CD4-positive, alpha-beta T cell treated with Interleukin-21 for 1 hour (primary cell): ENCODE measurements at places on chromosomes 2 and 18.

- no peak for DNase-seq
Observed at GRCh38 chr2:46246790-46247189, 50.4 kb upstream of the EPAS1 start.

DNA sequence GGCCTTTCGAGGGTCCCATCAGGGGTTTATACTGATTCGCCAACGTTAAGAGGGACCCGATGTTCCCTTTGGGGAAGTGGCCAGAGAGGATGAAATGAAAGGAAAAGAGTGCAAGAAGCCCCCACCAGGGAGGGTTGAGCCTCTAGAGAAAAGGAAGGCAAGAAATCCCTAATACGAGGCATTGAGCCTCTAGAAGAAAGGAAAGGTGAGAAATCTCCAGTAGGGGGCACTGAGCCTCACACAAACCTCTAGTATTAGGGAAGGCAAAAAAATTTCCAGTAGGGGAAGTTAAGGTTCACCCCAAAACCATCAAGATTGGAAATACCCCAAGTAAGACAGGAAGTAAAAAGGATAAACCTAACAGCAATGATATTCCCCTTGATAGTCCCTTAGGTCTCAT, 9.8 kb upstream of the SAP130 start:
- no peak for DNase-seq

DNA sequence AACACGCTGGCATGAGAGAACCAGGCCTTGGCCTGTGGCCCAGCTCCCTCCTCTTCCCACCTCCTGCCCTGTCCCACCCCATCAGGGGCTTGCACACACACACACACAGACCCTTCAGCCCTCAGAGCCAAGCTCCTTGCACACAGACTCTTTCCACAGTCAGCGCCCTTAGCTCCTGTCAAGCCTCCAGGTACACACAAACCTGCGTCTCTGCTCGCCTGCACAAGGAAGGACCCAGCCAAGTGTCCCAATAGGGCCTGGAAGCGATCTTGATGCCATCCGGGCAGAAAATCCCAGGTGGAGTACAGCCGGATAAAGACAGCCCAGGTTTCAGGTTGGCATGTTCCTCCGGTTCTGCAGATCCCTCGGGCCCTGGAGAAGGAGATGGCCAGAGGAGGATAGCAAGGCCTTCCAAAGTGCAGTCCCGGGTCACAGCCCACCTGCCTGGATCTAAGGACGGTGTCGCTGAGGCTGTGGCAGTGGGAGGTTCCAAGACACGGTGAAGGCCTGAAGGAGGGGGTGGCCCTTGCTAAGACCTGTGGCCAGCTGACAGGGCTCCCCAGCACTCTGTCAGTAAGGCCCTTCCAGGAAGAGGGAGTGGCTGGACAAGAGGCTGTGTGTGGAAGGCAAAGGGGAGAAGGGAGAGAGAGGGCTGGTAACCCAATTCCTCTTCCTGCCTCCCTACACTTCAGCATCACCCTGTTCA, 18.5 kb upstream of the STEAP3 start:
- no peak for DNase-seq

- DNase-seq: no peak
Observed at GRCh38 chr2:41913311-41913710, 134.5 kb upstream of the PKDCC start.

GRCh38 chr2:113126845-113127645, at the start of gene IL1RN:
TSS of gene IL1RN (plus strand) at chr2:113127598. CDS start at chr2:113127625, 27 bp downstream.
- peak; percentile 26 for DNase-seq

- no peak for DNase-seq
Observed at GRCh38 chr2:239204136-239204875, 196.5 kb downstream of the HDAC4 start.
